ENCODE measurements at places on chromosomes 6 and 20. TPM values are rescaled to one million over a fixed set of nuclear protein-coding genes. Genes with fewer than 3 reads are reported as not detected.

Gene RBM24
- 223 TPM for total RNA-seq

Gene PNLDC1
- 0.17 TPM for total RNA-seq

Gene DBNDD2
- total RNA-seq: 339 TPM

DNA sequence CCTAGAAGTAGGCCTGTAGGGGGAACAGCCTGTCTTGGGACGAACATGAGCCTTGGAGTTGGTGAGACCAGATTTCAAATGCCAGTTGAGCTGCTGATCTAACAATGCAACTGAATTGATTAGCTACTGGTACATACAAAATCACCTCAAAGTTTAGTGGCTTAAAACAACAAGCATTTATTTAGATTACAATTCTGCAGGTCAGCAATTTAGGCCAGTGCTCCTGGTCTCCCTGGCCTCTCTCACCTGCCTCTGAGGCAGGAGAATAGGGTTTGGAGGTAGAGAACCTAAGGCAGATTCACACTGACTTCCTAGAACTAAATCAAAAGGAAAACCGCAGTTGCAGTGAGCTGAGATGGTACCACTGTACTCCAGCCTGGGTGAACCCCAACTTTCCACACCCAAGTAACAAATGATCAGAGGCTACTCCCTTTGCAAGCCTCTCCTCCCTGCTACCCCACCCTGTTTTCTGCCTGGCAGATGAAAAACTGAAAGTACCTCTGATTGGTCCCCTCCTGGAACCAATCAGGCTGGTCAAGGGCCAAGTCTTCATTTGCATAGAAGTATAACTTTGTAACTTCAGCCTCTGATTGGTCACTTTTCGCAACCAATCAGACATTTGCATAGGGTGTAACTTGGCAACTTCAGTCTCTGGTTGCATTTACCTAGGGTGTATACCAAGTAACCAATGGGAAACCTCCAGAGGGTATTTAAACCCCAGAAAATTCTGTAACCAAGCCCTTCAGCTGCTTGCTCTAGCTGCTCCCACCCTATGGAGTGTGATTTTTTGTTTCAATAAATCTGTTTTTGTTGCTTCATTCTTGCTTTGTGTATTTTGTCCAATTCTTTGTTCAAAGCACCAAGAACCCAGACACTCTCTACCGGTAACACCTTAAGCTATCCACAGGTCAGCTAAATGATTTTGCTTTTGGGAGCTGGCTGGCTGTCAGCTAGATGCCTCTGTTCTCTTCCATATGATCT, 8.1 kb upstream of the UBR2 start:
- no peak for DNase-seq

DNA sequence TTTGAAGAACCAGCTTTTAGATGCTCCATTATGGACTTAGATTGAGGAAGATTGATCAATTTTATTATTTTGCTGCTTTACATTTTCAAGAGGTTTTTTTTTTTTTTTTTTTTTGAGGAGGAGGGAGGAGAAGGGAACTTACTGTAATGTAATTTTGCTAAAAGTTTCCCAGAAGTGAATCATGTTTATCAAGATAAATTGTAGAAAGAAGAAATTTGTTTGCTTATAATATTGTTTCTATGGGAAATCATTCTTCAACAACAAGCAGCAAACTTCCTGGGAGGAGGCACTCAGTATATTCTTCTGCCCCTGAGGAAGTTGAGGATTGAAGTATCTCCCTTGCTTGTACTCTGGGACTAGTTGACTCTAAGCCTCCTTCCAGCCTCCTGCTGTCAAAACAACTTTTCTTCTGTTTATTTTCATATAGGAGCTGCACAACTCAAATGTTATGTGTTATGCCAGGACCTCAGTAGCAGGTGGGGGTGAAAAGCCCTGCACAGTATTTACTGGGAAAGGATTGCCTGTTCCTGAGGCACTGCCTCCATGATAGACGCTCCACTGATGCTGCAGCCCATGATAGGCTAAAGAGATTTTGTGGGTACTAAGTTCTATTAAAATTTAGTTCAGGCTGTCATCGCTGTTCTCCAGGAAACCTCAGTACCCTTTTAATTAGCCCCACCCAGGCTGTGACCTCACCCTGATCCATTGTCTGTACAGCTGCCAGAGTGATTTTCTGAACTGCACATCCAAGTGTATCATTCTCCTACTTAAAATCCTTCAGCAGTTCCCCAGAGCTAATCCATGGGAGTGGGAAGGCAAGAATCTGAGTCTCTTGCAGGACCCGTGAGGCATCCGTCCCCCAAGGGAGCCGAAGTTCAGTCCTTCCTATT, 51.9 kb downstream of the CARMIL1 start:
- DNase-seq: no peak

DNA sequence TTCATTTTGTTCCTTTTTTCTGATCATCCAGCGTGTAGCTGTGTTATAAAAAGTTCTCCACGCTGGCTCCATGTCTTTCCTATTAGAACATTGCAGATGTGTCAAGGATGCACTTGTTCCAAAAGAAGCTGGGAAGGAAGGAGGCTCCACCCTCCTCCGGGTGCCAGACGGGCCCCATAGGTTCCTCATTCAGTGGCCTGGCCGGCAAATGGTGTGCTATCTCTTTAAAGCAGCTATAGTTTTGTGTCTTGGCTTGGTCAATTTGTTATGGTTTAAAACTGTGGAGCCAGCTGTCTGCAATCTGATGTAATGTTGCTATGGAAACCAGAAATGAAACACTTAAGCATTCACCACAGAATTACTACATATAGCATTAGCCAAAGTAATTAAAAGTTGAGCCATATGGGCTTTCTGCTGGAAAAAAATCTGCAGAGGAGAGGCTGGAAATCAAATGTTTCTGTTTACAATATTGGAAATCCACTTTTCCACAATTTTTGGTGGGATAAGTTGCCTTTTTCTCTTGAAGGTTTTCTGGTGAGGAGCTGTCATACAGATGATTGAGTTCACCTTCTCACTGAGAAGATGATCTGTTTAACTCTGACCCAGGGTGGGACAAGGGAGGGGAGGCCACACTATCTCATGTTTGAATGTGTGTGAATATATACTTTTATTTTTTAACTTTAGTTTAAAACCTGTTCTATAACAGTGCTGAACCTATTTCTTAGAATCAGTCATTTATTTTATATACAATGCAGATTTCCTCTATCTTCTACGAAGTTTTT, 167.4 kb downstream of the SASH1 start:
- peak; percentile 79 for DNase-seq

GRCh38 chr6:124873066-124873410, 89.2 kb upstream of the RNF217 start:
- DNase-seq: no peak

- no peak for DNase-seq
Observed at GRCh38 chr20:46139908-46140482, 21.9 kb downstream of the CD40 start.

DNA sequence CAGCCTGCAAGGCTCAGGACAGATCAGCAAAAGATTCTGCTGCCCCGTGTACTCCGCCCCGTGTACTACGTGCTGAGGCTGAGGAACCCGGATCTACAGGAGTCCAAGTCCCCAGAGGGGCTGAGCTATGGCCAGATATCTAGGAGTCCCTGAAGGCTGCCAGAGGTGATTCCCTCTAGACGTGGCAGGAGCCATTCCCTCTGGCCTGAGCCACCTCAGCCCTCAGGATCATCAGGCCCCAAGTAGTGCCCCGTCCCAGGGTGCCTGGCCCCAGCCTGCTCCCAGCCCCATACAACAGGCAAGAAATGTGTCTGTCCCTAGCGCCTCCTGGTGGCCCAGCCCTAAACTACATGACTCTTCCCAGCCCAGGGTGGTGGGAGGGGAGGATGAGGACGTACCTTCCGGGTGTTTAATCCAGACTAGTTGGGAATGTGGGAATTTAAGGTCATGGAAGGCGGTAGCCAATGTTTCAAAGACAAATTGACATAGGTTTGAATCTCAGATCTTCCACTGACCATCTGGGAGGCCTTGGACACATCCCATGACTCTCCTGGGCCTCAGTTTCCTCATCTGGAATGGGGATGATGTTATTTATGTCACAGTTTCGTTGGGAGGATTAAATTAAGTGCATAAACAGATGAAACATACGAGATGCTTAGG, 49.4 kb upstream of the PTPN1 start:
- peak; percentile 94 for DNase-seq

DNA sequence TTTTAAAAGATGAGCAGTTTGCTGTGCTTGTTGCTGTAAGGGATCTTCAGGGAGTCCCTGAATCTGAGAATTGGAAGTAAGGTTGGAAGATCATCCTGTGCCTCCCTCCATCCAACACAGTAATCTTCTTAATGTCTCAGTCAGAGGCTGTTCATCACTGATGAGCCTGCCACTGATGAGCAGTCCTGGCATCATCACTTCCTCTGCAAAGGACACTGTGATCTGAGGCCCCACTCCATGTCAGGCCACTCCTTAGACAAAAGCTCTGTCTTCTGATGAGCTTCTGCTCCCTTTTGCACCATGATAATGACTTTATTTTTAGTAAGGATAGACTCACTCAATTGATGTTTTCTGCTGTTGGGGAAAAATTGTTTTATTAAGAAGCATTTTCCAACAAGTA, 121.0 kb downstream of the UST start:
- DNase-seq: no peak

- no peak for DNase-seq
Observed at GRCh38 chr20:61442075-61442670, 190.1 kb downstream of the CDH4 start.

All from left ventricle myocardium superior (tissue), 1 donor.